ENCODE measurements at places on chromosomes 7 and 10. TPM values are rescaled to one million over a fixed set of nuclear protein-coding genes. Genes with fewer than 3 reads are reported as not detected.

DNA sequence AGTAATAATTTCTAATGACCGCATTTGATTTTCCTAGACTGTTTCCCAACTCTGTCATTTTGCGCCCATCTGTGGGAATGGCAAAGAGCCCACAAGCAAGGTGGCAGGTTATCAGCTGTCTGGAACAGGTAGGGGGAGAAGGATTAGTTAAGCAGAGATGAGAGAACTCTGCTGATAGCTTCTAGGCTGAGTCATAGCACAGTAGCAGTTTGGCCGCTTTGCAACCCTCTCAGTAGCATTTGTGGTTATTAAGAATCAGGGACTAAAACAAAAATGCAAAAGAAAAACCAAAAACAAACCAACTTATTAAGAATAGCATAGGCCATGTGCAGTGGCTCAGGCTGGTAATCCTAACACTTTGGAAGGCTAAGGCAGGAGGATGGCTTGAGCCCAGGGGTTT is 602.7 kb upstream of the SORCS1 start:
- DNase-seq, result no peak

DNA sequence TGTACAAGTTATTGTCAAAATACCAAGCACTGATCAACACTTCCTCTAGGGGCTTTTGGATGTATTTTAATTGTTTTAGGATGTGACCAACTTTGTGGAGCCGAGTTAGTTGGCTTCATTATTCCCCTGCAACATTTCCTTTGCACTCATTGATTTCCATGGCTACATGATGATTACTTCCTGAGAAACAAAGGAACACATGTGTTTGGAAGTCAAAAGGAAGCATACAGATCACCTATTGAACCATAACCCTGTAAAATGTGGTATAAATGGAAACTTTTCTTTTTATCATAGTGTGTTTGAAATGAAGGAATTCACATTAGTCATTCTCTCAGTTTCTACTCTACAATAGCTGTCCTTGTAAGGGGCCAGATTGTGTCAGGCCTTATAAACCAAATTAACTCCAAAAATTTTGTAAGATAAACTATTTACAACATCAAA is 32.2 kb upstream of the EXOC6 start:
- no peak for DNase-seq

GRCh38 chr7:73718905-73719805 is at the start of gene STX1A:
Gene STX1A, minus strand, starts transcription at chr7:73719669. Its CDS starts 38 bp downstream, at chr7:73719631.
- DNase-seq, result peak; percentile 82

GRCh38 chr10:23834091-23834490 is 374.8 kb upstream of the KIAA1217 start:
- DNase-seq, result no peak

DNA sequence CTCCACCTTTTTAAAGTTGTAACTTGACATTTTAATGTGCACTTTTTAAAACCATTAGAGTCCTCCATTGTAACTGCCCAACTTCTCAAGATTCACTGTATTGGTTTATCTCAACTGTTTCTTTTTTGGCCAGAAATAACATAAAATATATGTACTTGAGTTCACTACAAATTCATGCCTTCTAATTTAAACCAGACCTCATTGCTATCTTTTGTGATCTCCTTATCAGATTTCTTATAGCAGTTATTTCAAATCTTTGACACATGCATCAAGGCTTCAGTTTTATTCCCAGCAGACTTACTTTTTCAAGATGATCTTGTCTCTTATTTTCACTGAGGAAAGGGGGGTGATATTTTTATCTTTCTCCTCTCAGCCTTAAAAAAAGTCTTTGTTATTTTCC is 154.3 kb downstream of the PHF14 start:
- no peak for DNase-seq

ATAD1 gene
- total RNA-seq, result 49.2 TPM

ZNF727 gene
- 0.89 TPM for total RNA-seq

- DNase-seq, result peak; percentile 36
These were observed 23.2 kb downstream of the TPK1 start for GRCh38 chr7:144812379-144813283.

- no peak for DNase-seq
These were observed 100.4 kb downstream of the CDH23 start for GRCh38 chr10:71496927-71497762.

GRCh38 chr7:157560258-157560654 is 223.5 kb downstream of the DNAJB6 start:
- no peak for DNase-seq

Data from activated naive CD8-positive, alpha-beta T cell treated with anti-CD3 and anti-CD28 coated beads for 36 hours (primary cell).